Left ventricle myocardium inferior (tissue), 1 donor: ENCODE measurements at places on chromosomes 16 and 17. TPM values are rescaled to one million over a fixed set of nuclear protein-coding genes. Genes with fewer than 3 reads are reported as not detected.

DNA sequence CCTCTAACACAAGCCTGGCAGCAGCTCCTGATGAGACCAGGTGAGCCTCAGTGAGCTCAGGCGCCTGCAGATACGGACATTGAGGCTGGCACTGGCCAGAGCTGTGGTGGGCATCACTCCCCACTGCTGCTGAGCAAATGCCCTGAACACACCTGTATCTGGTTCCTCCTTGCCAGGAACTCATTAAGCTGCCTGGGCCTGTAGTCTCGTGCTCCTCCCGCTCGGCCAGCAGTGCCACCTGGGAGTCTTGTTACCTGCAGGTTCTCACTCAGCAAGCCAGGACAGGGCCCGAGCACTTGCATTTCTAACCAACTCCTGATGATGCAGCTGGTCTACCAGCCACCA, 13.3 kb downstream of the EIF4A3 start:
- DNase-seq: no peak

Gene ESRP2
- total RNA-seq: 0.14 TPM

Gene CCL23
- total RNA-seq: not detected

DNA sequence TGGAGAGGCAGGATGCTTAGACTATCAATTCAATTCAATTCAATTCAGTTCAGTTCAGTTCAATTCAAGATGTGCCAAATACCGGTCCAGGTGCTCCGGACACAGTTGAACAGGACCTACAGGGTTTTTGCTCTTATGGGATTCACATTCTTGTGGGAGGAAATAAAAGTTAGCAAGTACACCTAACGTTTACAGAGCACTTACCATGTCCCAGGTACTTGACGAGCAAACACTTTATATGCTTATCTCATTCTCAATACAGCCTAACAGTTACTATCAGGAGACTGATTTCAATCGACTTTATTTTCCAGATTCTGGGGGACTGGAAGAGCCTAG, 467 bp upstream of the GDE1 start:
- DNase-seq: no peak

DNA sequence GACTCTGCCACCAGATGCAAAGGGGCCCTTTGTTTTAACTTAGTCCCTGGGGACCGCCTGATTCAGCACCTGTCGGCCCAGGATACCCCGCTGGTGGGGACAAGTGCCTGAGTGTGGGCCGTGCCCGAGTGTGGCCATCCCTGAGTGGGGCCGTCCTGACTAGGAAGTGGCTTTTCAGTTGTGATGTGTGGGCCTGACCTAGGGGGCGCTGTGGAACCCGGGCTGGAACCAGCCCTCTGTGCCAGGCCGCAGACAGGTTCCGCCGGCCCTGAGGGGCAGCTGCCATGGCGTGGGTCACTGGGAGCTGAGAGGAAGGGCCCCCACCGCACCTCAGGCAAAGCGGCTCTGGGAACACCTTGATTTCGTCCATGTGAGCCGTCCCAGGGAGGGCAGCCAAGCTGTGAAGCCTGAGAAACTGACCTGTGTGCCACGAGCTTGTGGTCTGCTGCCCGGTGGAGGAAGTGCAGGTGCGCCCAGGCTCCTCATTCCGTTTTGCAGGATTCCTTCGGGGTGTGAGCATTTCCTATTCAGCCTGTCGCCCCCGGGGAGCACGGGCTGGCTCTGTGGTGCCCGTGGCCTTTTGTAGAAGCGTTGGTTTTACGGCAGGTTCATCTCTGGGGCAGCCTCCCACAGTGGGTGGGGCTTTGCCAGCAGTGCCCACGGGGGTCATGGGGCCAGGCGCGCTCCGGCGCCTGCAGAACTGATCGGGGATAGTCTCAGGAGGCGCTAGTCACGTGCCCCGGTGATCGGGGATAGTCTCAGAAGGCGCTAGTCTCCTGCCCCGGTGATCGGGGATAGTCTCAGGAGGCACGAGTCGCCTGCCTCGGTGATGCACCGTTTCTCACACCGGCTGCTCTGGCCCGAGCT, 5.3 kb downstream of the RPL13 start:
- peak; percentile 37 for DNase-seq

GRCh38 chr17:79070266-79070880, 4.3 kb upstream of the ENGASE start:
- no peak for DNase-seq

DNA sequence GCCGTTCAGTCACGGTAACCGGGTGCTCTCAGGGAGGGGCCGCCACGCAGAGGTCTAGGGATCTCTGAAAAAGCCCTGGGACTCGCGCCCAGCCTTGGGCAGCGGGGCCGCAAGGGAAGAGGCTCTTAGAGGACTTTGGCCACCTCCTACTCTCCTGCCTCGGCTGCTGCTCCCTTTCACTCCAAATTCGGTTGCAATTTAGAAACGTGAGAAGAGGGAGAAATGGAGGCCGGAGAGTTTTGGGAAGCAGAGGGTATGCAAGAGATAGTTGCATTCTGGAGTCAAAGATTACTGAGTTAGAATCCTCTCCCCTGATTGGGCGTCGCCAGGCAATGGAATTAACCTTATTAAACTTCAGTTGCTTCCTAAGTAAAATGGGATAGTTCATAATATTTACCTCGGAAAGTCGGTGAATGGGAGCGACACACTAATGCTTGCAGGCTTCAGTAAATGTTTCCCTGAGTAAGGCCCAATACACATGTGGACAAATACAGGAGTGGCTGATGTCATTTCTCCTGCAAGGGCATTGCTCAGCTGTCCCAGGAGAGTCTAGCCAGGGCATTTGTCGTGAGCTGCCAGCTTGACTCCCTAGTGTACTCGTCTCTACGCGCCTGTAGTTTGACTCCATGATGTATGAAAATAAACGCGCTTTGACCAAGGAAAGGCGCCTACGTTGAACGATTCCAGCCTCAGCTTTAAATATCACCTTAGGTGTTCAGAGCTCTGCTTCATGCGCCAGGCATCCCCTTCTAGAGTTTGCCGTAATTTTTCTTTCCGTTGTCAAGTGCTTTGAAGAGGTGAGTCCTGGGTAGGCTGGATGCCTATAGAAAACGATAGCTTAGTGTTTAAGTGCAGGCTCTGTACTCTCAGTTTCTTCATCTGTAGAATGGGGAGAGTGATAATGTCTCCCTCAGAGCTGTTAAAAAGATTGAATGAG, 667 bp downstream of the OGFOD1 start:
- DNase-seq: no peak

- DNase-seq: no peak
Measured at GRCh38 chr16:22861580-22861979, 47.6 kb downstream of the HS3ST2 start.

Gene ADAM11
- total RNA-seq: 7.3 TPM

GRCh38 chr17:72763981-72764380, 328.5 kb downstream of the SLC39A11 start:
- DNase-seq: no peak

GRCh38 chr16:67528870-67529581, 397 bp downstream of the RIPOR1 start:
- DNase-seq: peak; percentile 58
